ENCODE measurements at places on chromosomes 1 and 21.

- no peak for DNase-seq
Measured at GRCh38 chr1:205235951-205236350, 8.2 kb downstream of the TMCC2 start.

DNA sequence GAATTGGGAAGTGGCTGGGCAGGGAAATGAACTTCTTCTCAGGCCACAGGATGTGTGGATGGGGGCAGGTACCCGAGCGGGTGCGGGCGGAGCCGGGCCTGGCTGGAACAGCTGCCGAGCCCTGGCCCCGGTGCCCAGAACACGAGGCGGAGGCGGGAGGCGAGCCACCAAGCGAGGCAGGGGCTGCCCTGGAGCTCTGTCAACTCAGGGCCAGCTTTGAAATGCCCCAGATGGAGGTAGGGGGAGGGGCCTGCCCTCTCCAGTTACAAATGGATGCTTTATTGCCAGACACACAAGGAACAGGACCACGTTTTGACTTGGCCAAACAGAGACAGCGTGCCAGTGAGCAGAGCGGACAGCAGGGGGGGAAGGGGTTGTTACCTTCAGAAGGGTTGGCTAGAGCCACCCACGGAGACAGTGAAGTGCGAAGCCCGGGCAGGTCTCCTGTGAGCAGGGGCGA lies 240.4 kb downstream of the SDCCAG8 start:
- no peak for DNase-seq

- DNase-seq, result peak; percentile 12
Measured at GRCh38 chr21:31557421-31558188, 101.9 kb upstream of the SOD1 start.

DNA sequence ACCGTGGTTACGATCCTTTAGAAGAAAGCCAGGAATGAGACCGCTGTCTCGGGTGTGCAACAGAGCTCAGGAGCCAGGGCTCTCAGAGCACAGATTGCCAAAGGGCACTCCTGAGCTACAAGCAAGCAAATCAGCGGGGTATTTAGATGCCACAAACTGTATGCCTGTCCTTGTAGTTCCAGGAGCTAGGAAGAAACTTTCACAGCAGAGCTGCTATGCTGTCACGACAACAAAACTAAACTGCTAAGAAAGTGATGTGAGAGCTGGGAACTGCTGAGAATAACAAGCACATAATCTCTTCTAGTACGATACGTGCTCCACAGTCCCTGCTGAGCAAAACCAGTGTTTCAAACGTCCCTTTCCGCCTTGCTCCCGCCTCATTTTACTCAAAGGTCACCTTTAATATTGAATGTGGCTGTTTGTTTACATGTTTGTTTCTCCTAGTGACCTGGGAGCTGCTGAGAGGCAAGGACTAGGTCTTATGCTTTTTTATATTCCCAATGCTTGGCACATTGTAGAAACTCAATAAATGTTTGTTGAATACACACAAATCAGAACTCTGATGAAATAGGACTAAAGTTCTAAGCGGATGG lies 14.7 kb downstream of the GREM2 start:
- no peak for DNase-seq

- DNase-seq, result no peak
Measured at GRCh38 chr1:156858959-156859522, at the start of gene INSRR. Gene INSRR (minus strand): TSS chr1:156859117. CDS start chr1:156858621, 496 bp downstream.

- DNase-seq, result no peak
Measured at GRCh38 chr1:198199105-198199504, 42.3 kb downstream of the NEK7 start.

GRCh38 chr1:108012553-108012952 lies 47.6 kb upstream of the VAV3 start:
- DNase-seq, result no peak

GRCh38 chr1:160739098-160739511 lies at the start of gene SLAMF7:
Gene SLAMF7 (plus strand): TSS chr1:160739247. CDS start chr1:160739302, 55 bp downstream.
- peak; percentile 27 for DNase-seq

GRCh38 chr21:37525810-37526209 lies 159.2 kb downstream of the DYRK1A start:
- no peak for DNase-seq
